ENCODE measurements at places on chromosomes 2 and 18.

DNA sequence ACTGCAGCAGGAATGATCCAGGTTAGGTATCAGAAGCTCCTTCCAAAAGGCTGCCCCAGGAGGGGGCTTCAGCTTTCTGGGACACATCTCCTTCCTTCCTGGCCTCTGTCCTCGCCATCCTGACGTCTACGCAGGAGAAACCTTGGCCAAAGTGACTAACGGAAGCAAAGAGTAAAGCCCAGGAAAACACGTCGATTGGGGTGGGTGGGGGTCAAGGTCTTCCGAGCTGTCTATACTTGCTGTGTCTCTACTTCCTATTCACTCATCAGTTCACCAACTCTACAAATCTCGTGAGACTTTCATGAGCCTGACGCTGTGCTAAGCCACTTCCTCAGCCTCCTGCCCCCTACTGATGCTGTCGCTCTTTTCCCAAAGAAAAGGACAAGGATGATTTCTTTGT, 212.6 kb downstream of the TNS1 start:
- DNase-seq: peak; percentile 79

DNA sequence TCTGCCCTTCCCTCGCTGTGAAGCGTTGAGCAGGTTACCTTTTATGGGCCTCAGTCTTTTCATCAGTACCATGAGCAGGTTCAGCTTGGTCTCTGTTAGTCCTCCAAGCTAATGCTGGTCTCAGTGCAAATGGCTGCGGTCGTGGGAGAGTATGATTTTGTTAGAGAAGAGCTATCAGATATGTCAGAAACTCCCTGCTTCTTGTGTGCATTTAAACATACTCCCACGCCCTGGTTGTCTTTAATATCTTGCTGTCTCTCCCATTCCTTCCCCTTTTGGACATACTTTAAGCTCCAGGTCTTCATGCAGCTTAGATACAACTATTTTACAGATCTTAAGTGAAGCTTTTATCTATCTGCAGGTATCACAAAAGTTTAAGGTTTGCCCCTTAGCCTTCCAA, 62.9 kb downstream of the EFR3B start:
- peak; percentile 19 for DNase-seq

DNA sequence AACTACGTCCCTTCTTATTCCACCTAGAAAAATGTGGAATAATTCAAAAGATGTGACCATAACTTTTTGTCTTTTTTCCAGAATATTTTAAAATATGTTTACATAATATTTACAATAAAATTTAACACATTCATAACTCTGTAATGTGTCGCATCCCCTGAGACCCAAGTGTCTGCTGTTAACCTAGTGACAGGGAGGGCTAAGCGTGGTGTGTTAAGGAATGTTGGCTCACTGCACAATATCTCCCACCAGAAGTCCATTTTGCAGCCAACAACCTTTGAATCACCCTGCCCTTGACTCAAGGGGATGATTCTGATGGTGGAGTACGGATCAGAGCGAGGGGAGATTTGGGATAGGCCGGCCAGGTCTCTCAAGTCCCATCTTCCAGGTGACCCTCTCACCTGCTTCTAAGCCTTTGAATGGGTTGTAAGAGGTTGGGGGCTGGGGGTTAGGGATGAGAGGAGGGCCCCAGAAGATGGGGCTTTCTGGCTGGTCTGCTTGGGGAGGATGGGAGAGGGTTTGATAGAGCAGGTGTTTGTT, 43.3 kb downstream of the SERTAD2 start:
- no peak for DNase-seq

DNA sequence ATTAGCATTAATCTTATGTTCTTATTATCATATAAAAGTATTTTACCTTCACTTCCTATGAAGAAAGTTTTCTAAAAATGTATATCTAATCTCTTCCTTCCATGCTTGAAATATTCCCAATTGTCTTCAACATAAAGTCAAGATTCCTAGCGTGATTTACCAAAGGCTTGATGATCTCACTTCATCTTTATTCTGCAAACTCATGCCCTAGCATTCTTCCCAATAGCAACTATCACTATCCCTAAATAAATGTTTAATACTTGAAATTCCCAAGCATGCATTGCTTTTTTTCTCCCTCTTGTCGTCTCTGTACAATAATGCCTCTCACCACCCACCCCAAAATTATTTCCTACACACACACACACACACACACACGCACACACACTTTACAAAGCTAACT, 125.8 kb downstream of the VWC2L start:
- no peak for DNase-seq

DNA sequence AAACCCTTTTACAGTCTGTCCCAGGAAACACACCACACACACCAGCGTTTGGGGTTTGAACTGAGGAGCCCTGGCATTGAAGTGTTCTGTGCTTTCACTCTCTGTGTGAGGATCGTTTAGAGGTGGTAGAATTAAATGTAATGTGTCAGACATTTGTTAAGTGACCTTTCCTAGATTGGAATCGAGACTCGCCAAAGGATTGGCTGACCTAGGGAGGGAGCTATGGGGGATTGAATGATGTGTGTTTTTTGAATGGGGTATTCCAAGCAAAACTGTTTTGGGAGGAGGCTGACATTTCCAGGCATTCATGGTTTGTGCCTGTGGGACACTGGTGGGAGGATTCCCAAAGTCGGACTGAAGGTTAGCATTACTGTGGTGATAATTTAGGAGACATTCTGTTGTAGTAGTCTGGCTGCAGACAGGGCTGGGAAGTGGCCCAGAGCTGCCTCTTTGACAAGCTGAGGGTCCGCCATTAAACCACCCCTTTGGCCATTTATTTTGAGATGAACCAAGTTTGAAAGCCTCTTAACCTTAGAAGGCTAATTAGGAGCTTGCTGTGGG, 1.7 kb downstream of the MYO1B start:
- no peak for DNase-seq

DNA sequence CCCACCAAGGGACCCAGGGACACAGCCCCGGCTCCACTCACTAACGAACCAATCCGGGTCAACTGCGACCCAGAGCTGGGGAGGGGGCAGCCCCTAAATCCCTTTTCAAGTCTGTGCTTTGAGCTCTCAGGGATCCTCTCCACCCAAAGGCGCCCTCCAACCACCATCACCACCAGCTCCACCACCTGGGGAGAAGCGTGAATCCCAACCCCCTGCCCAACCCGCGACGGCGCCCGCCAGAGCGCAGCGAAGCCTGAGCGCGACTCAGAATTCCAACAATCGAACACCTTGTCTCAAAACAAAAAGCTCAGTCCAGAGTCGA, 497 bp downstream of the DSC3 start:
- no peak for DNase-seq

DNA sequence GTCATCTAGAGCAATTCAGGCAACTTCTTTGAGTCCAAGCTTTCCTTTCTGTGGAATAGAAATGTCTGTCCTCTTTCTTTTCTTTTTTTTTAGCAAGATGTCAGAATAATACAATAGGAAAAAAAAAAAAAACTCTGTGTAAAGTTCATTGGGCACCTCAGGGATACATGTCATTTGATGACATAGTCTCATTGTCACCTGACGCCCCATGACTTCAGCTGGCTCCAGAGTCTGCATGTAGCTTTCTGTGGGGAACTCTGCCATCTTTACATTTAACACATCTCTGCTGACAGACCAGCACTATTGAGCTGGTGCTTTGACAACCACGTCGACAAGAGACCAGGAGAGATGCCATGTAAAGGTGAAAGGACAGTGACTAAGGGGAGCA, 172.5 kb upstream of the KLF7 start:
- DNase-seq: peak; percentile 54

DNA sequence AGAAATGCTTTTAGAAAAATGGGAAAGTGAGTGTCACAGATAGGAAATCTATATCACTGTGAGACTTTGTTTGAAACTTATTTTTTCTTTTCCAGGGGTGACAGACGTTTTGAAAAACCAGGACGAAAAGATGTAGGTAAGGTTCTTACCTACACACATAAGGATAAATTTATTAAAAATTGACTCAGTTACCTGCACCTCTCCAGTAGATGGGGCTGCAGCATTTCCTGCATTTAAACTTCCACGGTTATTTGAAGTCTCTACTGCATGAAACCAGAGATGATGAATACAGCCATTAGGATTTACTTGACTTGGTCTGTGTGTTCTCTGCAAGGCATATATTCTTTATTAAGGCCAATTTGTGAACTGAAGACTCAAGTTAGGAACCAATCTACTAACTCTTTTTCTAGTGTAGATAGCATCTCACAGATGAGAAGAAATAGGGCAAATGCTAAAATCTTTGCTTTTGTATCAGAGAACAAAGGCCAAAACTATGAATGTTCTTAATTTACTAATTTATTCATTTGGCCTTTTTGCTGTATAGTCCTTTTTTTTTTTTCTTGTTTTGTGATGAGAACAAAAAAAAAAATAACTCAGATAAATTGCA, 15.0 kb downstream of the KCNJ13 start:
- no peak for DNase-seq

- no peak for DNase-seq
These were observed 27.9 kb downstream of the COL3A1 start for GRCh38 chr2:189002079-189002478.

- DNase-seq: no peak
These were observed 132.1 kb upstream of the MAP3K20 start for GRCh38 chr2:172943539-172943938.

- DNase-seq: peak; percentile 45
These were observed 97.9 kb upstream of the DLX2 start for GRCh38 chr2:172200495-172201085.

DNA sequence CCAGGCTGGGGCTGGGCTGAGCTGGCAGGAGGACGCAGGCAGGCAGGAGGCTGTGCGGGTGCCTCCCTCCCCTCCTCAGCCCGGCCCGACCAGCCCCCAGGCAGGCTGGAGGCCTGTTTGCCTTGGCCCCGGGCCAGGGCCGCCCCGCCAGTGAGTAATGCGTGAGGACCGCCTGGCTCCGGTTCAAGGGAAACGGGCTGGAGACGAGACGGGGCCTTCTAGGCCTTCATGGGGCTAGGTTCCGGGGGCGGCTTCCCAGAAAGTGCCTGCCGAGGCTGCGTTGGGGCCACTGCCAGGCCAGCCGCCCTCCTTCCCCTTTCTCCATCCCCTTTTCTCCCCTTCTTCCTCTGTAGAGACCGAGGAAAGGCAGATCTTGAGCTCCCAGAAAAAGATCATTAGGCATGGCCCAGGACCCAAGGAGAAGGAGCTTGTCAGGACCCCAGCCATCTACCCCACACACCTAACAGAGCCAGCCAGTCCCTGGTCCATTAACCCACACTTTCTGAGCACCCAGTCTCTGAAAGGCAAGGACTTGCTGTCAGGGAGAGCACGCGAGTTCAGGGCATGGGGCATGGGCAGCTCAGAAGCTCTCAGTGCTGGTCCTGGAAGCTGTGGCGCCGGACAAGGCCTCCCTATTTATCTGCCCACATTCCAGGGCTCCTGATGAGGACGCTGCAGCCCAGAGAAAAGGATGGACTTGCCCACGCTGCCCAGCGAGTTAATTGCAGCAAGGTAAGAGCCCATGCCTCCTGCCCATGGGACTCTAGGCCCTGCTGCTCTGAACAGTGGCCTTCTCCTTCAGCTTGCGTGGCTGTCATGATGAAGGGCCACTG, 48.5 kb downstream of the SMAD7 start:
- DNase-seq: peak; percentile 91

GRCh38 chr2:224039080-224039769, at the start of gene SERPINE2:
TSS of gene SERPINE2 (minus strand) at chr2:224039286. CDS start at chr2:224001900, 37,386 bp downstream.
- DNase-seq: peak; percentile 13

Data from suppressor macrophage (primary cell).